Stimulated activated CD4-positive, alpha-beta T cell treated with anti-CD3 and anti-CD28 coated beads, TNF-alpha, amount 100 ng/mL, for 1 hour (primary cell): ENCODE measurements at places on chromosomes 2 and 18.

GRCh38 chr2:172284209-172284608 lies 143.2 kb upstream of the ITGA6 start:
- no peak for DNase-seq

GRCh38 chr2:168499500-168499899 lies 43.4 kb downstream of the CERS6 start:
- no peak for DNase-seq

GRCh38 chr2:176097820-176098365 lies 1.7 kb upstream of the HOXD12 start:
- DNase-seq = no peak

- DNase-seq = no peak
These were observed 56.9 kb upstream of the CCDC141 start for GRCh38 chr2:179106676-179107428.

DNA sequence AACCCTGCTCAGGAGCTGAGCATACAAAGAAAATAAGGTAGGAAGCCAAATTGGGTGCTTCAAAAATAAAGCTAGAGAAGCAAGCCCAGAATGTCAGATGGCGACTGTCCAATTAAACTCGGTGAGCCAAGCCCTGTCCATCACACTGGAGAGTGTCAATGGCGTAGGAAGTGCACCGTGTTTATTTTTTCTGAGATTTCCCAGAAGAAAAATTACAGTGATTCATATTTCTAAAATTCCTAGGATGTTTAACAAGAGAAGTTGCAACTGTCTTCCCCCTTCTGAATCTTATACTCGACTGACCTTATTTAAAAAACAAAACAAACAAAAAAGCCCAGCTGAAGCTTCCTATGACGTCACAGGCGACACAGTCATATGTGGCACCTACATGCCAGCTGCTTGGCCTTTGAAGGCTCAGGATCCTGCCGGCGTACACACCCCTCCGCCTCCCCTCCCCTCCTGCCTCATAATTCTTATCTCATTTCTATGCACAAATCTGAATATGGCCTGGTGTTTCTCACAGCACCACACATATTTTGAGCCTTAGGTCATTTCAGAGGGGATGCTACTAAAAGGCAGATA lies 60.8 kb downstream of the MBP start:
- no peak for DNase-seq

GRCh38 chr2:57448816-57449215 lies 597.8 kb upstream of the VRK2 start:
- DNase-seq = no peak

DNA sequence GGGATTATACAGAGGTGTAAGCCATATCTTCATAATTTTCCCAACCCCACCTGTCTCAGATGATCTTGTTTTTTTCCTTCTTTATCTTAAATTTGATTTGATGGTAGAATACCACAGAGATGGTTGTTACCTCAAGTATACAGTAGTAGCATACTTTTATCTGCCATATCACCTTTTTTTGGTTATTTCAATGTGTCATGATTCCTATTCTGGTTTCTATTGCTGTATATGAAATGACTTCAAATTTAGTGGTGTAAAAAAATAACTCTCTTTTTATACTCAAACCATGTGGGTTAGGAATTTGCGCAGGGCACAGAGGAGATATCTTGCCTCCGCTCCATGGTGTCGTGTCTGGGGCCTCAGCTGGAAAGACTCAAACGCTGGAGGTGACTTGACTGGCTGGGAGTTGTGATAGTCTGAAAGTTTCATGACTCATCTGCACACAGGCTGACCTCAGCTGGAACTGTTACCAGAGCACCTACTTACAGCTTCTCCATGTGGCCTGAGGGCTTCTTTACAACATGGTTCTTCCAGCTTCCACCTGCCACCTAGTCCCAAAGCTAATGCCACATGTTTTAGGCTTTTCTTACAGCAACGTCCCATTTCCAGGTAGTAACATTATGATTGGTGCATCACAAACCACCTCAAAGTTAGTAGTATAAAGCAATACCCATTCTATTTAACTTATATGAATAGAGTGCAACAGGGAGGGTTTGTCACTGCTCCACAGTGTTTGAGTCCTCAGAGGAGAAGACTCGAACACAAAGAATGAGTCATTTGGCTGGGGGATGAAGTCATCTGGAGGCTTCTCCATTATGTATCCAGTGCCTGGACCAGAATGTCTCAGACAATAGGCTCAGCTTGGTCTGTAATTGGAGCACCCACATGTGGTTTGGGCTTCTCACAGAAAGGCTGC lies 82.3 kb upstream of the XPO1 start:
- no peak for DNase-seq

GRCh38 chr2:13694673-13695072 lies 937.8 kb upstream of the LRATD1 start:
- no peak for DNase-seq

DNA sequence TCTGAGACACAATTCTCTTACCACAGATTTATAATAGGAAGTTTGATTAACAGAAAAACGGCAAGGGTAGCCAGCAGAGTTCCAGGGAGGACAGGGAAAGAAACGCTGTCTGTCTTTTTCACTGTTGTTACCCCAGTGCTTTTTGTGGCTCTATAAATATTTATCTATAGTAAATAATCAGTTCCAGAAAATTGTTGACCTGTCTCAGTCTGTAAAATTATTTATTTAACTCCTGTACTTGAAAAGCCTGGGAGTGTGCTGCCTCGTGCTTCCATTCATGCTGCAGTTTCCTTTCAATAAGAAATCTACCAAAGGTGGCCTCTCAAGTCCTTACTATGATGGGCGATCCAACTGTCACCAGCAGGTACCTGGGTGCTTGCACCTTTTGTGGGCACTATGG lies 102.9 kb downstream of the ETAA1 start:
- no peak for DNase-seq

DNA sequence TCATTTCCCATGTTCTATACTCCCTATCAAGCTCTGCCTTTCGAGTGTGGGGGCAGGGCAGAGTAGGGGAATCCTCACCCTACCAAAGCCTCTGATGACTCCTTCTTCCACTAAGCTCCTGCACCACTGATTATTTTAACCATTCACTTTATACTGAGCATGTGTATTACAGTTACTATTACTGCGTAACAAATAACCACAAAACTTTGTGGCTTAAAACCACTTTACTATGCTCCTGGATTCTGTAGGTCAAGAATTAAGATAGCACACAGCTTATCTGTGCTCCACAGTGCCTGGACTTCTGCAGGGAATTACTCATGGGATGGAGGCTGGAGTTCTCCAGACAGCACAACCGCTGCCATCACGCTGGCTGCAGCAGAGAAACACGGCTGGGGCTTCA lies 117.4 kb upstream of the DNAJC10 start:
- no peak for DNase-seq

GRCh38 chr2:219508971-219509779 lies 5.1 kb upstream of the ASIC4 start:
- no peak for DNase-seq

DNA sequence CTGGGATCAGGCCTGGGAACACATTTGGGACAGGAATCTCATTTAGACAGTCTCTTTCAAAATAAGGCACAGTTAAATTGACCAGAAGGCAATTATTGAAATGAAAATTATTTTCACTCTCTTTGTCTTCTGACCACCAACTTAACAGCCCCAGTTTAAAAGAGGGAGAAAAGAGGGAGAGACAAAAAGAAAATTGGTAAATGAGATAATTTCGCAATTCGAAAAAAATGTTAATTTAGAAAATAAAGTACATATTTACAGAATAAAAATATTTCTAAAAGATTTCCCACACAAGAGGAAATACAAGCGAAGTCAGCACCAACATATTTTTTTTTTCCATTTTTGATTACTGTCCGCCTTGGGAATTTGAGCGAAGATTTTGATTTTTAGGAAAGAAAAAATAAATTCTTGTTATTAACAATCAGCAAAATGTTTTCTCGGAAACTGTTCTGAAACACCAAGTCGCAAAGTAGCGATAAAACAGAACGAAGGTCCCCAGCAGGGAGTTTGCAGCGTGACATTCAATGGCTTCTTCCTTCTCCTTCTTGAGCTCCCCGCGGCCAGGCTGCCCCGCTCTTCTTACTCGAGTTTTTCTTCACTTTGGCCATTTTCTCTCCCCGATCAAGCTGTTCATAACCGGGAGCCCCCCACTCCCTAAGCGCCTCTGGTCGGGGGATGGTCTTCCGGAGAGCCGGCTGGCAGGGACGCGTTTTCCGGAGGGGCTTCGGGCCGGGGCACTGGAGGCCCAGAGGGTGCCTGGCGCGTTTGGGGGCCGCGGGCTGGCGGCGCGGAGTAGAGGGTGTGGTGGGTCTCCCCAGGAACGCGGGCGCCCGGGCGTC lies 5.0 kb downstream of the SP9 start:
- DNase-seq = no peak

DNA sequence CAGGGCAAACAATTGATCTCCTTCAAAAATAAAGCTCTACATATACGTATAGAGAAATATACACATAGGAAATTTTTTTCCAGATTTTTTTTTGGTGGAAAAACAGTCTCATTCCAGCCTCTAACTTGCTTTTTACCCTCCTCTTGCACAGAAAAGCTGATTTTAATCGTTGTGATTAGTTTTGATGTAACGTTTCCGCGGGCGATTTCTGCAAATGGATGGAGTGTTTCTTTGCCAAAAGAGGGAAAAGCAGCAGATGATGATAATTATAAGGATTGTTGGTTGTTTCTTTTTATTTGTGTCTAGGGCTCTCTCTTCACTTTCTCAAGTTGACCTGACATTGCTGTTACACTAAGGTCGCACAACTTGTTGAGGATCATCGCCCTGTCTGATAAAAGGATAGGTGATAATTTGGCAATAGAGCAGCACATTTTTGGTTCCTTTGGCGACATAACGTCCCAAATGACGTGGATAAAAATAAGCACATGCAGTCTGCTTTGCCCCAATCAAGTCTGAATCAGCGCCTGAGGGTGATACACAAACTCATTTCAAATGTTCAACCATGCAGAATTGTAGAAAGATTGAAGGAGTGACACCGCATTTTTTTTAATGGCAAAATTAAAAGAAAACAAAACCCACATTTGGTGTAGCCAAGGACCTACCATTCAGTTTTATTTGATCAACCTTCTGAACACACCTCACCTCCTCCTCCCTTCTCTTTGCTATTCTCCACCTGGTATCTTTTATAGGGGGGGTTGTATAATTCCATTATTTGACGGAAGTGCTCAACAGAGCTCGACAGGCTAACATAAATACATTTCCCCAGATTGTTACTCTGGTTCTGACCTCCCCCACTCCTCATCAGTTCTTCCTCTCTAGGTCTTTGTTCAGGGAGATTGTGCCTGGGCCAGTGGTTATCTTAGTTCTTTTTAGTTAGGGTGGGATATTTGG lies 109.6 kb upstream of the KCTD1 start:
- DNase-seq = no peak

GRCh38 chr2:128485761-128486639 lies 167.3 kb upstream of the HS6ST1 start:
- no peak for DNase-seq

DNA sequence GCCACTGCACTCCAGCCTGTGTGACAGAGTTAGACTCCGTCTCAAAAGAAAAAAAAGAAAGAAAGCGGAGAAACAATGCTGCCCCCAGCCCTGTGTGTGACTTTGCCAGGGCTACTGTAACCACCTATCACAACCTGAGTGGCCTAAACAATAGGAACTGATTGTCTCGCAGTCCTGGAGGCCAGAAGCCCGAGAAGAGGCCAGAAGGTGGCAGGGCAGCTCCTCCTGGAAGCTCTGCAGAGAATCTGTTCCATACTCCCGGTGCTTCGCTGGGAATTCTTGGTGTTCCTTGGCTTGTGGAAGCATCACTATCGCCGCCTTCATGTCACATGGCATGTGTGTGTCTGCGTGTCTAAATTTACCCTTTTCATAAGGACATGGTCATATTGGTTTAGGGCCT lies 14.4 kb upstream of the RAB17 start:
- no peak for DNase-seq

DNA sequence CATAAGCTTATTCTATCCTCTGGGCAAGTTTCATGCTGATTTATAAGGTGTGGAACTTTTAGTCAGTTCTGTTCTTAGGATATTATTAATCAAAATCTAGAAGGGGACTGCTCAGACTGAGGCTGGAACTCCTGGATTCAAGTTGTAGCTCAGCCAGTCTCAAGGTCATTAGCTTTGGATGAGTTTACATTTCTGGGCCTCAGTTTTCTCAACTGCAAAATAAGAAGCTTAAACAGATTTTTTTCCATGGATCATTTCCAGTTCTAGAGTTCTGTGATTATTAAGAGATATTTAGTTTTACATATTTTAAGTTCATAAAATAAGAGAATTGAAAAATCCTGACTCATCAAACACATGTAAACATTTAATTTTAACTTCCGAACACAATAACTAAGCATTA lies 442.5 kb upstream of the PKDCC start:
- no peak for DNase-seq

DNA sequence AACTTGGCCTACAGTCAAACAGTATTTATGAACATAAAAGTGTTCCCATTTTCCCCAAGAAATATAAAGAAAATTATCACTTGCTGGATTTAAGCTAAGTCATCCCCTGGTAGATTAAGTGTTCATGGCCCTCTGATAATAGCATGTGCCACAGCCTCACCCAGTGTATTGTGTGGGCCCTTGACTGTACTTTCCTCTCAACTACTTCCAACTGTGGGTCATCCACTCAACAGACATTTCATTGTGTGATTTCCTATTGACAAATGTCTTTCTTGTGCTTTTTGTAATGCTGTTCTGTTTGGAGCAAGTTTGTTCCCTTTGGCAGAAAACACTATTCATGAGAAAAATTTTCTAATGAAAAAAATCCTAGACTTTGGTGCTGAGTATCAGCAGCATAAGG lies 48.4 kb upstream of the TMEM17 start:
- no peak for DNase-seq

GRCh38 chr2:175363699-175364098 lies 182.2 kb upstream of the ATP5MC3 start:
- no peak for DNase-seq

DNA sequence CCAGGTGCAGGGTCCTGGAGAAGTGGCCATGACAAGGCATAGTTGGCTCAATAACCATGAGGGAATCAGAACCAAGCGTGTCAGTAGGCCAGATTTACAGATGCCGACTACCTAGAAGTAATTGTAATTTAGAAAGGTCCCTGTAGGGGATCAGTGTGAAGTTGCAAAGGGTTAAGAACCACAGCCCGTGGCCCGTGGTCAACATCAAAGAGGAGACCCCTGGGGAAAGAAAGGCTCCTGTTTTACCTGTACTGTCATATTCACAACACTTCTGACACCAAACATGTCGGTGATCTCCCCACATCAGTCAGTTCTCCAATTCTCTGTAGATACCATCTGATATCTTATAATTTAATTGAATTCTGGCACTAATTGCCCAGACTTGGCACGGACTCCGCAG lies 31.0 kb downstream of the SP100 start:
- DNase-seq = no peak
